ENCODE measurements at places on chromosomes 16 and 17. TPM values are rescaled to one million over a fixed set of nuclear protein-coding genes. Genes with fewer than 3 reads are reported as not detected.

The KCNJ2 gene
- not detected for total RNA-seq

The GTF3C1 gene
- total RNA-seq: 56.4 TPM

The SMIM5 gene
- total RNA-seq: 1.3 TPM

The SLC25A10 gene
- 6.1 TPM for total RNA-seq

The ELMO3 gene
- total RNA-seq: 5.0 TPM

The ARHGAP44 gene
- total RNA-seq: not detected

The SYT17 gene
- total RNA-seq: 0.62 TPM

The BCAS3 gene
- 41.4 TPM for total RNA-seq

The GSG1L gene
- total RNA-seq: not detected

The IGFBP4 gene
- total RNA-seq: 0.86 TPM

The SEPTIN1 gene
- 216 TPM for total RNA-seq

The ICAM2 gene
- 89.3 TPM for total RNA-seq

The P2RX1 gene
- 1.1 TPM for total RNA-seq

The CCL11 gene
- not detected for total RNA-seq

The ASPHD1 gene
- total RNA-seq: not detected
